ENCODE measurements at places on chromosomes 7 and 10. TPM values are rescaled to one million over a fixed set of nuclear protein-coding genes. Genes with fewer than 3 reads are reported as not detected.

DNA sequence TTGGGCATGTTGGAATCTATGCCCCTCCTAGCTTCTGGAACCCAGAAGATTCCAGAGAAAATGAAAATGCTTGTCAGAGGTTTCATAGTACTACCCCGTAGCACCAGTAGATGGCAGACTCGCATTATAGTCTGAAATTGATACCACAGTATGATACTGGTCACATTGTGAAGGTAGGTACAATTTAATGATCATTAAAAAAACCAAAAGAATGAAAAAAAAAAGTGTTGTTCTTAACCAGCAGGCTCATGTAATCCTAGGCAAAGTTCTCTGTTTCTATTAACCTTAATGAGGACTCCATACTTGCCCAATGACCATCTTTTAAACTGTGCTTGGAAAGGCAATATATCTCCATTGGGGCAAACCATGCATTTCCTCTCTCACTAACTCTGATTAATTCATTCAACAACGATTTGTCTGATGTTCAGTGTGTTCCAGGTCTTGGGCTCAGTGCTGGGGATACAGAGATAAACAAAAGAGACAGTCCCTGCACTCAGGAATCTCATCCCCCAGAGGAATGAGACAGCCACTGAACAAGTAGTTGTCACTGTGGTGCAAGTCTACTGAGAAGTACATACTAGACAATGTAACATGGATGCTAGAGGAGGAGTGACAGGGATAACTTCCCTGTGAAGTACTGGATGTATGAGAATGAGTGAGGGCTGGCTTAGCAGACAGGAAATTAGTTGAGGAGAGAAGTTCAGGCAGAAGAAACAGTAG, 223.5 kb upstream of the PHYHIPL start:
- no peak overlapping the region for H3K4me3 ChIP-seq
- H3K4me1 ChIP-seq, result no peaks in the 10 kb centered on the region
- H3K27me3 ChIP-seq, result peaks cover 7% of the 10 kb centered on the region
- H3K36me3 ChIP-seq, result no peaks in the 10 kb centered on the region
- no peak for DNase-seq
- no peak overlapping the region for H3K27ac ChIP-seq

Gene ENTPD1
- total RNA-seq, result 1.6 TPM

Gene TAC1
- total RNA-seq, result not detected

Gene SLC13A1
- not detected for total RNA-seq

DNA sequence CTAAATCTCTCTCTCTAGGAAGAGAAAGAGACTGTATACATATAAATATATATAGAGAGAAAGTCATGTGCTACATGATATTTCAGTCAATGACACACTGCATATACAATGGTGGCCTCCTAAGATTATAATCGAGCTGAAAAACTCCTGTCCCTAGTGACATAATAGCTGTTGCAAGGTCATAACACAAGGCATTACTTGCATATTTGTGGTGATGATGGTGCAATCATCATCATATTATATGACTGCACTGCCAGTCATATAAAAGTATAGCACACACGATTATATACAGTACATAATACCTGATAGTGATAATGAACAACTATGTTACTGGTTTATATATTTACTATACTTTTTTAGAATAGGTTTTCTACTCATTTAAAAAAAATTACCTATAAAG, 316.7 kb downstream of the FGFR2 start:
- DNase-seq, result no peak
- no peaks in the 10 kb centered on the region for H3K36me3 ChIP-seq
- no peaks in the 10 kb centered on the region for H3K4me1 ChIP-seq
- H3K4me3 ChIP-seq, result no peak overlapping the region
- H3K27ac ChIP-seq, result no peak overlapping the region

Gene IDI2
- total RNA-seq, result not detected

- H3K4me3 ChIP-seq, result no peak overlapping the region
- no peaks in the 10 kb centered on the region for H3K4me1 ChIP-seq
- peaks cover 4% of the 10 kb centered on the region for H3K27me3 ChIP-seq
- H3K36me3 ChIP-seq, result no peaks in the 10 kb centered on the region
- no peak for DNase-seq
Observed at GRCh38 chr10:58776568-58777318, 264.1 kb downstream of the BICC1 start.

Gene GIMAP5
- total RNA-seq, result 342 TPM

DNA sequence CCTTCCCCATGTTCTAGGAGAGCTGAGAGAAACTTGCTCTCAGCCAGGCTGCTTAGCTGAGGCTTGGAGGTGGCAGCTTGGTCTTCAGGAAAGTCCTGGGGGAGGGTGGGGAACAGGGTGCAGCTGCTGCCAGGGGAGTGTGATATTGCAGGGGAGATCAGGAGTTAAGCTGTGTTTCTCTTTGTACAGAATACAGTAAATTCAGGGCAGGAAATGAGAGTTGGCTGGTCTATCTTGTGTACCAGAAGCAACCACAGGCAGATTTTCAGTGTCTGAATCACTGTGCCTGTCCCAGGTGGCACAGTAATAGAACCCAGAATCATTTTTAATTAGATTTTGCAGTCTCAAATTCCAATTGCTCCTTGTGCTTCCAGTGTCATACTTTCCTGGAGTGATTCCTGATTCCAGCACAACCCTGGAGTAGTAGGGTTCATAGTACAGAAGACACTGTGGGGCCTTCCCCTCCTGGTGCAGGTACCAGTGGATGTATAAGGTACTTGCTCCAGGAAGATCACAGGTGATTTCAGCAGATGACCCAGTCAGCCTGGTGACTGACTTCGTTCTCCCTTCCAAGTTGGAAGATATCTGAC, 94.0 kb upstream of the TARP start:
- no peak for DNase-seq
- no peaks in the 10 kb centered on the region for H3K27me3 ChIP-seq
- peaks cover 6% of the 10 kb centered on the region for H3K36me3 ChIP-seq
- H3K4me1 ChIP-seq, result peaks cover 86% of the 10 kb centered on the region

DNA sequence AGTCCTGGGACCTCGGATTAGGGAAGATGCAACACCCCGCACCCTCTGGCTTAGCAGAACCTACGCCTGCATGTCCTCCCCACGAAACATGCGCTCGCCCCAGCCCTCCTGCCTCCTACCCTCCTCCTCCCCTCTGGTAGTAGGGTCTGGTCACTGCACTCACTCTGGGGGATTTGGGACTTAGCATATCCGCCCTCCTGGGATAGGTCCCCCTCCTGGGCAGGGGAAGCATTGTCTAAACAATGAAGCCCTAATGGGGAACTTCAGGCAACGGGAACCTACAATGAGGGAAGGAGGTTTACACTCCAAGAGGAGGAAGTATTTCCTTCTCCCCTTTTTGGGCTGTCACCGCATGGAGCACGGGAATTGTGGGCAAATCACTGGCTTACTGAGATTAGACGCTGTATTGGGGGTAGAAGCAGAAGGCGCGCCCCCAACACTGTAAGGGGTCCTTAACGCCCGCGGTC, 892 bp downstream of the CRHR2 start:
- DNase-seq, result no peak
- H3K27me3 ChIP-seq, result peaks cover 38% of the 10 kb centered on the region
- H3K4me3 ChIP-seq, result peak overlapping the region; percentile 81
- no peaks in the 10 kb centered on the region for H3K36me3 ChIP-seq
- peaks cover 15% of the 10 kb centered on the region for H3K4me1 ChIP-seq

Gene KIFBP
- total RNA-seq, result 12.6 TPM

DNA sequence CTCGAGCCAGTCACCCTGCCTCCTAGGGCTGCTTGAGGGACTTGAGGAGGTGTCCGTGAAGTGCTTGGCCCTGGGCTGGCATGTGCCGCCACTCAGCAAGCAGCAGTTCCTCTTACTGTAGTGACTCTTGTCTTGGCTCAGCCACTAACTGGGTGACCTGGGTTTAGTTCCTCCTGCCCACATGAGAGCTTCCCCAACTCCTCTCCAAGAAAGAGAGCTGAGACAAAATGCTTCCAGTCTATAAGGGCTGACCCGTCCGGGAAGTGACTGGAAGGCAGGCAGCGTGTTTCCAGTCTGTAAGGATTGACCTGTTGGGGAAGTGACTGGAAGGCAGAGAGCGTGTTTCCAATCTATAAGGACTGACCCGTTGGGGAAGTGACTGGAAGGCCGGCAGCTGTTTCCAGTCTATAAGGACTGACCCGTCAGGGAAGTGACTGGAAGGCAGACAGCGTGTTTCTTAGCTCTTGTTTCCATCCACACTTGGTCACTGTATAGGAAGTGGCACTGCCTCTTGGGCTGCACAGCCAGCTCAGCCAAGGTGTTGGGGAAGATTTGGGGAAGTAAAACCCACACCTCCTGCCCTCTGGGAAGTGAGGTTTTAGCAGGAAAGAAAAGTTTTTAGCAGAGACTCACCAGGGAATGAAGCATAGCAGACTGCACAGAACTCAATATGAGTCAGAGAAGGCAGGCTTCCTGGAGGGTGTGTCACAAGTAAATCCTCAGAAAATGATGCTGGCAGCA, 53.3 kb upstream of the PPIF start:
- no peak for DNase-seq
- no peaks in the 10 kb centered on the region for H3K27me3 ChIP-seq
- peaks cover 8% of the 10 kb centered on the region for H3K36me3 ChIP-seq
- no peaks in the 10 kb centered on the region for H3K4me1 ChIP-seq

- H3K4me3 ChIP-seq, result no peak overlapping the region
- H3K27ac ChIP-seq, result no peak overlapping the region
- no peaks in the 10 kb centered on the region for H3K36me3 ChIP-seq
- H3K4me1 ChIP-seq, result no peaks in the 10 kb centered on the region
- peaks cover 9% of the 10 kb centered on the region for H3K27me3 ChIP-seq
Observed at GRCh38 chr10:71611709-71612422, 107.7 kb downstream of the C10orf105 start.

DNA sequence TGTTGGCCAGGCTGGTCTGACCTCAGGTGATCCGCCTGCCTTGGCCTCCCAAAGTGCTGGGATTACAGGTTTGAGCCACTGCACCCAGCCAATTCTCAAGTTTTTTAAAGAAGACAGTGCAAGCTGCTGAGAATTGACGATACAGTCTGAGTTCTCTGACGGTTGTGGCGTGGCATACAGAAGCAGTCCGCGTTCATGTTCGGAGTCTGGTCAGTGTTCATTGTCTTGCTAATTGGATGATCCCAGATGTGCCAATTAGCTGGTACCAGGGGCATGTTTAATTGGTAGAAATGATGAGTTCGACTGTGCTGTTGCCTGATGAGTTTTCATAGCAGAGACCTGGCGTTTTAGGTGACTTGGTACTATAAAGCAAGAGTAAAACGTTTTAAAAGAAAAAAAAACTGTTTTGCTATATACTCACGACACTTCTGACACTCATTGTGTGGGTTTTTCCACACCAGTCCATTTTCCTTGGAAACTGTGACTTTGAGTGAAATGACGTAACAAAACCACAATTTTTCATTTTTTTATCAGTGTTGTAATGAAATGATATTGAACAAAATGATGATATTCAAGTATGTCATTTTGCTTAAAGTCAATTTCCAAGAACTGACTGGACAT, 32.3 kb downstream of the CAMK1D start:
- no peak overlapping the region for H3K27ac ChIP-seq
- H3K36me3 ChIP-seq, result peaks cover 11% of the 10 kb centered on the region
- H3K27me3 ChIP-seq, result no peaks in the 10 kb centered on the region
- peaks cover 12% of the 10 kb centered on the region for H3K4me1 ChIP-seq
- H3K4me3 ChIP-seq, result no peak overlapping the region
